ENCODE measurements at places on chromosomes 2 and 18. TPM values are rescaled to one million over a fixed set of nuclear protein-coding genes. Genes with fewer than 3 reads are reported as not detected.

GRCh38 chr2:119575439-119575838 is 31.2 kb downstream of the CFAP221 start:
- no peak for DNase-seq

TMEM18 gene
- total RNA-seq: 12.7 TPM

TMEM163 gene
- not detected for total RNA-seq

LRATD1 gene
- 3.0 TPM for total RNA-seq

- DNase-seq: no peak
Measured at GRCh38 chr18:66640431-66640830, 36.5 kb upstream of the CDH19 start.

Data from myocyte (in vitro differentiated cells).